ENCODE measurements at places on chromosomes 7 and 10.

- DNase-seq = no peak
Observed at GRCh38 chr7:80721883-80722615, 83.6 kb downstream of the CD36 start.

- DNase-seq = no peak
Observed at GRCh38 chr10:103265717-103266329, 11.1 kb upstream of the INA start.

DNA sequence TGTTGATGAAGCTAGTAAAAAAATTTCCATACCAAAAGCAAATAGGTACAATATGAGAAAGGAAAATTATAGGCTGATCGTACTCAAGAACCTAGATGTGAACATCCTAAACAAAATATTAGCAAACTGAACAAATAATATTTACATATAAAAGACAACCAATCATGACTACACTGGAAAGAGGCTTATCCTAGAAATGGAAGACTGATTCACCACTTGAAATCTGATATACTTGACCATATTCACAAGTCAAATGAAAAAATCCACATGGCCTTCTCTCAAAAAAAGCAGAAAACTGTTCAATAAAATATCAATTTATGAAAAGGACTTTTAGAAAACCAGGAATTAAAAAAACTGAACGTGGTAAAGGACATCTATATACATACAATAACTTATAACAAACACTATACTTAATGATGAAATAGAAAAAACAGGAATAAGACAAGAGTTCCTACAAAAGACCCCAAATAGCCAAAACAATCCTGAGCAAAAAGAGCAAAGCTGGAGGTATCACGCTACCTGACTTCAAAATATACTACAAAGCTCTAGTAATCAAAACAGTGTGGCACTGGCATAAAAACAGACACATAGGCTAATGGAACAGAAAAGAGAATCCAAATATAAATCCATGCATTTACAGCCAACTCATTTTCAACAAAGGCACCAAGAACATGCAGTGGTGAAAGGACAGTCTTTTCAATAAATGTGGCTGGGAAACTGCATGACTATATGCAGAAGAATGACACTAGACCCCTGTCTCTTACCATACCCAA lies 29.2 kb upstream of the FAM180A start:
- DNase-seq = no peak

GRCh38 chr10:69866688-69867461 lies 65.2 kb downstream of the COL13A1 start:
- peak; percentile 75 for DNase-seq

DNA sequence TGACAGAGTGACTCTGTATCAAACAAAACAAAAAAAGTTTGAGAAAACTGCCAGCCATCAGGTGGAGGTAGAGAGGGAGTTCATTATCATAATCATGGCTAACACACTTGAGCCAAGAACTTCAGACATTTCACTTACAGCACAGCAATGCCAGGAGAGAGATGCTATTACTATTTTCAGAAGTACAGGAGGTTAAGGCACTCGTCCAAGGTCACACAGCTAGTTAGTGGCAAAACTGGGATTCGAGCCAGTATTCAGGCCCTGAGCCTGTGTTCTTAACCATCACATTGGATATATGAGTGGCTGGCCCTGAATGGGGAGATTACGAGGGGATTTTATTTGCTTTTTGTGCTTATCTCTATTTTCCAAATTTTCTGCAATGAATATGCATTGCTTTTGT lies 24.8 kb upstream of the UNC5B start:
- DNase-seq = no peak

DNA sequence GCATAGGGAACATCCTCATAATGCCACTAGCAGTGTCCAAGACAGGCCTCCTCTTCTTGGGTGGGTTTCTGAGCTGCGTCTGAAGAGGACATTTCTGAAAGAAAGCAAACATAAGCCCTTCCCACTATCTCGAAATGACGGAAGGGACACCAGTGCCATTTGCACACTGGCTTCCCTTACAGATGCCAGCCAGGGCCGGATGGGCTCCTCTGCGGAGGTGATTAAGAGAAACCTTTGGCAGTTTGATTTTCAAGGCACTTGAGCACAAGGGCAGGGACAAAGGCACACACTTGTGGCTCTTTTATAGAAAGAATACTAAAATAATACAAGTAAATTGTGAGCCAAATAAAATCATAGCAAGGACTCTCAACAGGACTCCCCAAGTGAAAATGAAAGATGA lies 106.6 kb upstream of the CELF2 start:
- DNase-seq = no peak

DNA sequence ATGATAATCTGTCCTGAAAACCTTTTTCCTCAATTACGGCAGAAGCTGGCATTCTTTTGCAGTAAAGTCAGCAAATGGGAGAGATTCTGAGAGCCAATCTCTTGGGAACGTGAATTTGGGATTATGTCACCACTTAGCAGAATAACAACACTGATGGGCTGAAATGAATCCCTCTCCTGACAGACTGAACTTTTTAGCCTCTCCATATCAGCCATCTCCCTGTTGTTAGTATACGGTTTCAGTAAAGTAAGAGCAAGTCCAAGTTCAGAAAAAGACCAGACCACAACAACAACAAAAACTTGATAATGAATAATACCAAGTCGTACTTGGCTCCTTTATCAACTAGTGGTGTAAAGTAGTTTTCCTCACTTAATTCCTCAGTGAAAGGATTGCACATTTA lies 1048.8 kb downstream of the GATA3 start:
- DNase-seq = no peak

- DNase-seq = no peak
Observed at GRCh38 chr10:9211228-9211627, 1156.7 kb downstream of the GATA3 start.

DNA sequence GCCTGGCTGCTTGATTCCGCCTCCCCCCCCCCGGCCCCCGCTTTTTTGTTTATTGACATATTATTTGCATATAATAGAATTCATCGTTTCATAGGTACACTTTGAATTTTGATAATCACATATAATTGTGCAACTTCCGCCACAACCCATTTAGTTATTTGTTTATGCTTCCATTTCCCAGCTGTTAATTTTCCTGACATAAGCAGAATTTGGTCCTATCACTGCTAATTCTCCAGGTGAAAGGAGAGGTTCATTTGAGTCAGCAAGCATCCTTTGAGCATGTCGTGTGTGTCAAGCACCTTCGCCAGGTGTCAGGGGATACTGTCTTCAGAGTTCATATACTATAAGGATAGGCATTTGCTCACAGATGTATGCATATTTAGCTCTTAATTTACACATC lies 102.2 kb downstream of the CELF2 start:
- no peak for DNase-seq

DNA sequence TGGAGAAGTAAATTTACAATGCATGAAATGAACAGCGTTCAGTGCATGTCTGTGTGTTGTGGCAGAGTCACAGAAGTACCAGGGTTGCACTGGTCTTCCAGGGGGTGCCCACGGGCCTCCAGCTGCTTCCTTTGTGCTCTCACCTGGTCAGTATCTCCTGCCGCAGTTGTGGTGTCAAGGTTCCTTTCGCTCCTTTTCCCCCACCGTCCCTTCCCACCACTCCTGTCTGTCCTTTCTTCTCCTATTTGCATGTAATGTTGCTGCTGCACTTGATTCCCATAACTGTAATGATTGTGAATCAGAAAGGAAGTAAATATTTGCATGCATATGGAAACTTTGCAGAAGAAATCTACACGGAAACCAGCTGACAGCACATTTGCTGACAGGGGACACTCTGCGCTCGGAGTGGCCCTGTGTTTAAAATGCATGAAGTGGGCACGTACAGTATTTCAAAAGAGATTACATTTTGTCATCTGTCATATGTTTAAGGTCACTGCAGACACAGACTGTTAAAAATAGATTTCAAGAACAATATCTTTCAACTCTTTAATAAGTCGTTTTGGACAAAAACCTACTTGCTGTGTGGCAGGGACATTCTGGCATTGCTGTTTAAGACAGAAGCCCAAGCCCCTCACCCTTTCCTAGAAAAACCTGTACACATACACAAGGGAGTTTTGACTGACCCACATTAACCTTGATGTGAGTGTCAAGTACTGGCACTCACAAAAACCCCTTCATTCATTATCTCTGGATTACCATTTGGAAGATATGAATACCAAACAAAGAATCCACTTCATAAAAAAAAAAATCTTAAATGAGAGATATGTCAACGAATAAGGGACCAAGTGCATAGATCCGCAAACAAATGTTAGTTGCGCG lies 336.7 kb upstream of the KLF6 start:
- DNase-seq = no peak

DNA sequence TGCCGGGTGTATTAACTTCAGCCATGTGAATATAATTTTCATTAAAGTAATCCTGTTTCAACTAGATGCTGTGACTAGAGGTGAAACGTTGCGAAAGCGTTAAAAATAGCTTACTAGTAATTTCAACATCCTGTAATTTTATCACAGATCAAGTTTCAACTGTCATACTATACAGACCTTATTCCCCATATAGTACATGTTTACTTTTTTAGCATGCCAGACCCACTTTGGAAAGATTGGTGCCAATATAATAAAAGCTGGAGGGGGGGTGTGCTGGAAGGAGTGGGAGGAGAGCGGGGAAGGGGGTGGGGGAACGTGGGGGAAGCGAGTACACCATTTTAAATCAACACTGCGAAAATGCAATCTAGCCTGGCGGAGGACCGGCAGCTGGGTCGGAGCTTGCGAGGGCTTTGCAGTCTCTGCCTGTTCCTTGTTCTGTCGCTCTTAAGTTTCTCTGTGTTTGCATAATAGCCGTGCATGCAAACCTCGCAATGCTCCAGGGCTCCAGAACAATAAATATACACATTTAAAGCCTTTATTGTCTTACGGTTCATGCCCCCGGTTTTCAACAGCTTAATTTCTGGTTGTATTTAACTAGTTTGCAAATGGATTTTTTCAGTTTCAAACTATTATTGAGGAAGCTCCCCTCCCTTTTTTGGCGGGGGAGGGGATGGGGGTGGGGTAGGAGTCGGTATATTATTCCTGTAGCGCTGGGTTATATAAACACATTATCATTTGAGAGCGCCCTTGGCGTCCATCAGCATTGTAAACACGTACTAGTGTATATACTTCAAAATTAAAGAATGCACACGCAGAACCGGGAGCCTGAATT lies 1.3 kb upstream of the ARID5B start:
- DNase-seq = peak; percentile 82

DNA sequence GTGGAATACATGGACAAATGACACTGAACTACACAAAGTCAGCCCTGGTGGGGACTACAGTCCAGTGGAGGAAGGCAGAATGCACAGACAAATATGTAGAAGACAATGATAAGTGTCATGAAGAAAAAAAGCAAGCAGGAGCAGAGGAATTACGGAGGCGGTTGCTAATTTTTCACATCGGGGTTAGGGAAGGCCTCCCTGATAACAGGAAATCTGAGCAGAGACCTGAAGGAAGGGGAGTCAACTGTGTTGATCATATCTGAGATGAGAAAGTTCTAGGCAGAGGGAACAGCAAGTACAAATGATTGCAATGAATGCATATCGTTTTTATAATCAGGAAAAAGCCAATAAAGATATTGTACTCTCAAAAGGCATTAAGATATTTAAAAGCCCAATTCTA lies 14.0 kb downstream of the KIAA1549 start:
- DNase-seq = no peak

DNA sequence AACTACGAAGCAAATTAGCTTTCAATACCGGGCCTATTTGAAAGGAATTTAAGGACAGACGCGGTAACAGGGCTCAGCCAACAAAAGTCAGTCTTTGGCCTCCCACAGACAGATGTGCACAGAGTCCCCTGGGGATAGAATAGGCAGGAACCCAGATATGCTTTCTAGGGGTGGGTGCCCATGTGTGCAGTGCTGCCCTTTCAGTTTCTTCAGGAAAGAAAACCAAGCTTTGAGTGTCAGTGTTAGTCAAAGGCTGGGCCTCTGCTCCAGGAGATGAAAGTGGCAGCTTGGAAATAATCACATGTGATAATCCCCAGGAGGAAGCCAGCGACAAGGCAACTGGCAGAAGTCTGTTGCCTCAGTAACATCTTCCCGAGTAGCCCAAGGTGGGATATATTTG lies 43.8 kb upstream of the CSTF2T start:
- DNase-seq = no peak

GRCh38 chr10:2475711-2476217 lies 591.6 kb upstream of the PFKP start:
- peak; percentile 86 for DNase-seq

- no peak for DNase-seq
Observed at GRCh38 chr10:75015442-75015841, 96.0 kb upstream of the SAMD8 start.

DNA sequence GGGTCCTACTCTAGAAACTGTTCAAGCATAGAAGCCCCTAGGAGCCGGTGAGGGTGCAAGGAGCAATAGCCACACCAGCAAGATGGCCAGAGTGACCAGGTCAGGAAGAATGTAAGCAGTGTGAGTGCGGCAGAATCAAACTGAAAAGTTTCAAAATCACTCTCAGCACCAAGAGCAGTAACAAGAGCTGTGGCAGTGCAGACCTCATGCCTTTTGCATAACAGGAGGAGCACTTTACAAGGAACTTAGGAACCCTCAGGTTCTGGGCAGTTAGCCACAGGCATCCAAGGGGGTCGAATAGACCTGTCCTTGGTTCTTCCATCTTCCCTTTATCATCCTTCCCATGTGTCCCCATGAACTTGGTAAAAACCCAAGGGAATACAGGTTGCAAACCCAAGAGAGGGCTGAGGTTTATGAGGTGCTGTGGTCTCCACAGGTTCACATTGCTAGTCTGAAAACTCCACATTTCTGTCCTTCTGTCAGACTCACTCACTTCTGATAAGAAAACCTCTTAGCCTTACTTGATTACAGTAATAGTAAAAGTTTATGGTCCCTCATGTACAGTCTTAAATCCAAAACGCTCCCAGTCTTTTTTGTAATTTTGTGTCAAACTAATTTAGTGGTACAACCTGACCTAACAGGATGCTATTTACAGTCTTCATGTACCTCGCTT lies 78.4 kb downstream of the PON1 start:
- DNase-seq = no peak

GRCh38 chr7:77727936-77728701 lies 31.9 kb downstream of the RSBN1L start:
- no peak for DNase-seq

DNA sequence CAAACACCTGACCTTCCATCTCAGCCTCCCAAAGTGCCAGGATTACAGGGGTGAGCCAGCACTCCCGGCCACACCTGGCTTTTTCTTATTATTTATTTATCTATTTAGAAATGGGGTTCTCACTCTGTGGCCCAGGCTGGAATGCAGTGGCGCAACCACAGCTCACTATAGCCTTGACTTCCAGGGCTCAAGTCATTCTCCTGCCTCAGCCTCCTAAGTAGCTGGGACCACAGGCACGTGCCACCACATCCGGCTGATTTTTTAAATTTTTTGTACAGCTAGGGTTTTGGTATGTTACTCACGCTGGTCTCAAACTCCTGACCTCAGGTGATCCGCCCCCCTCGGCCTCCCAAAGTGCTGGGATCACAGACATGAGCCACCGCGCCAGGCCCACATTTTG lies 56.9 kb upstream of the MYL10 start:
- no peak for DNase-seq

Measured in sigmoid colon (tissue), 7 donors.